ENCODE measurements at places on chromosomes 6 and 20. TPM values are rescaled to one million over a fixed set of nuclear protein-coding genes. Genes with fewer than 3 reads are reported as not detected.

Gene DYNLT2
- 9.0 TPM for polyA plus RNA-seq

Gene VGLL2
- polyA plus RNA-seq = not detected

- DNase-seq = no peak
Observed at GRCh38 chr6:96276305-96276704, 245.3 kb upstream of the UFL1 start.

- DNase-seq = no peak
Observed at GRCh38 chr6:39961178-39961577, 26.9 kb upstream of the MOCS1 start.

- no peak for DNase-seq
Observed at GRCh38 chr20:3420211-3420707, 12.8 kb upstream of the DNAAF9 start.

GRCh38 chr6:92777146-92777740 is 642.1 kb downstream of the EPHA7 start:
- DNase-seq = peak; percentile 18

Measured in right renal pelvis (tissue), 4 donors.